ENCODE measurements at places on chromosomes 1 and 21.
A peak's percentile ranks its signal among the peaks of the same experiment; 100 is the strongest.

- DNase-seq: no peak
These were observed 608.7 kb upstream of the PLXNA2 start for GRCh38 chr1:208852911-208853310.

DNA sequence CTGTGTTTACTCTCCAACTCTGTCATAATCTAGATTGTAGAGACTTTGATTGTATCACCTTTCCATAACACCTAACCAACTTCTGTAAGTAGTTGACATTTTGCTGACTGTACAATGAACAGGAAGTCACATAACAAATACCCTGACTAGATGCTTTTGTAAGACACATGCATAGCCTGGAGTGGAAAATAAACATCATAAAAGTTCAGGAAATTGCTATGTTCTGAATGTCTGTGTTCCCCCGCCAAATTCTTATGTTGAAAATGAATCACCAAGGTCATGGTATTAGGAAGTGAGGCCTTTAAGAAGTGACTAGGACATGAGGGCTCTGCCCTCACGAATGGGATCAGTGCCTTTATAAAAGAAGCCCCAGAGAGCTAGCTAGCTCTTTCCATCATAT, 40.4 kb upstream of the ZSWIM5 start:
- DNase-seq: no peak

- no peak for DNase-seq
These were observed 24.3 kb downstream of the LDLRAP1 start for GRCh38 chr1:25567710-25568089.

GRCh38 chr1:108009603-108010195, 44.7 kb upstream of the VAV3 start:
- no peak for DNase-seq

- DNase-seq: no peak
These were observed 60.4 kb upstream of the ACOT11 start for GRCh38 chr1:54487571-54488050.

- DNase-seq: peak; percentile 75
These were observed 4.9 kb upstream of the B4GALT3 start for GRCh38 chr1:161182214-161182613.

DNA sequence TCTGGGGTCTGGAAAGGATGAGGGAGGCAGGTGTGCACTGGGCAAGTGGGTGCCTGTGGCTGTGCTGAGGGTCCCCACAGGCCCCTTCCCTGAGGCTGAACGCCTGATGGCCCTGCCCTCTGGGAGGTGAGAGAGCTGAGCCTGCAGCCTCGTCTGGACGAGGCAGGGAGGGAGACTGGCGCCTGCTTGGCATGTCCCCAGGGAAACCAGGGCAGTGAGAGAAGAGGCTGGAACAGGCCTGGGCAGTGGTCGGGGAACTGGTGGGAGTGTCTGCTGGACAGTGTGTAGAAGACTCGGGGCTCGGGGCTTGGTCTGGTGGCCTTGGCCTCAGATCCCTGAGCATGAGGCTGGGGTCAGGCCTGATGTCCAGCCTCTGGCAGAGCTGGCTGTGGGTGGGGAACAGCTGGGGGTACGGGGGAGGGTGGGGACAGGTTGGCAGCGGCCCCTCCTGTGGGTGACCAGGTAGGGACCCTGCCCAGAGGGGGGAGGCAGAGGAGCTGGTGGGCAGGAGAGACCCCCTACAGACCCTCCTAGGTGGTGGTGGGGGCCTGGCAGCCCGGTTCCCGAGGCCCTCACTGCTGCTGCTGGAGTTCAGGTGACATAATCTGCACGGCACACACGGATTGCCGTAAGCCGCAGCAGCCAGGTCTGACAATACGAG, 30.8 kb upstream of the PLCH2 start:
- no peak for DNase-seq

GRCh38 chr1:154427173-154428139, 22.3 kb downstream of the IL6R start:
- no peak for DNase-seq

GRCh38 chr1:211487082-211487481, 4.9 kb downstream of the RD3 start:
- DNase-seq: no peak

- DNase-seq: no peak
These were observed 128.9 kb downstream of the HIVEP3 start for GRCh38 chr1:41789661-41790330.

GRCh38 chr1:41400225-41400624, 39.0 kb downstream of the FOXO6 start:
- DNase-seq: no peak

DNA sequence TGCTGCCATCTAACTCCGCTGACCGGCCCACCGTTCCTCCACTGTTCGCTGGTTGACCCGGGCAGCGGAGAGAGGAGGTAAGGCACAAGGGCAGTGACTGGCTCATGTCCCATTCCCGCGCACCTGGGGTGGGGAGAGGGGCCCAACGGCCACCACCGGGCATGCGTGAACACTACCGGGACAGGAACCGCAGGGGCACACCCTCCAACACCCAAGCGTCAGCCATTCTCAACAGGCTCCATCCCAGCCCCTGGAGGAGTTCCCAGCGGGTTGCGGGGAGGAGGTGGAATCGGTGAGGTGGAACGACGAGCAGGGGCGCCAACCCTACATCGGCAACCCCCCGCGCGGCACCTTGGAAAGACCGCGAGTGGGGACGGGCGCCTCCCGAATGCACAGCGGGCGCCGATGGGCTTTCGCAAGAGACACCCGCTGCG, 126.7 kb downstream of the LIPI start:
- no peak for DNase-seq

DNA sequence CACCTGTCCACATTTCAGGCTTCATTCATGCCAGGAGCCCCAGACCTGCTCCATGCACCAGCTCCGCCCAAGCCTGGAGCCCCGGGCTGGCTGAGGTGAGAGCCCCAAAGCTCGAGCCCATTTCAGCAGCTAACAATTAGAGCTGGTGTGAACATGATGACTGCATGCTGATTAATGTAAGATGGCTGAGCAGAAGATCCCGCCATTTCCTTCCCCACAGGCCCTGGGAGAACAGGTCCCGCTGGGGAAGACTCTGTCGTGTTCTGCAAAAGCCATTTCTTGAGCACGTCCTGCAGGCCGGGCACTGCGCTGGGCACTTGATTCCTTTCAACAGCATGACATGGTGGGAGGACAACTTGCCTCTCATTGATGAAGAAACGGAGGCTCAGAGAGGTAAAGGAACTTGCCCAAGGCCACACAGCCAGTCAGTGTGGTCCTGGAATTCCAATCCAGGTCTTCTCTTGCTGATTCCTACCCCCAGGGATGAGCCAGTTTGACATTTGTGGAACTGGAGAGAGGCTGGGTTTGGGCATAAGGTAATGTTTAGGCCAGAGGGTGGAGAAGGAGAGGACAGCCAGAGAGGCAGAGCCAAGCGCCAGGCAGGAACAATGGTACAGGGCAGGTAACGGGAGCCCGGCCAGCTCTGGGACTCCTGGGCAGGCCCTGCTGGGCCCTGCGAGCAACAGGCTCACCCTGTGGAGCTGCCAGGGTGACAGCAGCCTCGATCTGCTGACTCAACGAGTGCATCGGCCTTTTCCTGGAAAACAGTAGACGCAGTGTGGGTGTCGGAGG, 28.1 kb upstream of the EPHA2 start:
- no peak for DNase-seq
